ENCODE measurements at places on chromosomes 3 and 15.
A peak's percentile ranks its signal among the peaks of the same experiment; 100 is the strongest.

DNA sequence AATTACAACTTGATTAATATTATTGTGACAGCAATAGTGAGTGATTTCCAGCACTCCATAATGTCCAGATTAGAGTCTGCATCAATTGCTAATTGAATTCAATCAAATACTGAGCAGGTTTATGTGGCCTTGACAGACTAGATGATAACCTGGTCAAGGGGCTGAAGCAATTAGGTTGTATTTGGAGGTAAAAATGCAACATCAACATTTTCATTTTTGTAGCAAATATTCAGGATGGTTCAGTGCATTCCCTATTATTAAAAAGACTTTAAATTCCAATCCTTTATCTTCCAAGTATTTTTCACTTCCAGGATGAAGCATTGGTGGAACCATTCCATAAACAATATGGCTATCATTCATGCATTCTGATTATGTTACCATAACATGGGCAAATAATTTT lies 120.4 kb downstream of the PLOD2 start:
- no peak for DNase-seq

GRCh38 chr3:119225121-119225520 lies 15.6 kb downstream of the B4GALT4 start:
- DNase-seq = no peak

DNA sequence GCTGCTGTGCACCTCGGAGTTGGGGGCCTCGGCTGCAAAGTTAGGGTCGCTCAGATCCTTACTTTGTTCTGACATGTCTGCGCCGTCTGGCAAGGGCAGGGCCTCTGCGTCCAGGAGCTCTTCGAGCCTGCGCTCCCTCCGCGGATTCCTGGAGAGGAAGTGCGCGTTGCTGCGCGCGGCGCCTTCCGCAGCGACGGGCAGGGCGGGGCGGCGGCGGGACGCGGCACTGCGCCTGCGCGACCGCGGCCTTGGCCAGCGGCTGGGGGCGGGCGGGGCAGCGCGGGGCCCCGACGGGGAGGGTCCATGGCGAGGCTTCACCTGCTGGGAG lies at the start of gene NDN:
NDN (minus strand) TSS at position 163 of the 328 bp plus-strand sequence; CDS start at position 75, 88 bp downstream.
- DNase-seq = peak; percentile 27

DNA sequence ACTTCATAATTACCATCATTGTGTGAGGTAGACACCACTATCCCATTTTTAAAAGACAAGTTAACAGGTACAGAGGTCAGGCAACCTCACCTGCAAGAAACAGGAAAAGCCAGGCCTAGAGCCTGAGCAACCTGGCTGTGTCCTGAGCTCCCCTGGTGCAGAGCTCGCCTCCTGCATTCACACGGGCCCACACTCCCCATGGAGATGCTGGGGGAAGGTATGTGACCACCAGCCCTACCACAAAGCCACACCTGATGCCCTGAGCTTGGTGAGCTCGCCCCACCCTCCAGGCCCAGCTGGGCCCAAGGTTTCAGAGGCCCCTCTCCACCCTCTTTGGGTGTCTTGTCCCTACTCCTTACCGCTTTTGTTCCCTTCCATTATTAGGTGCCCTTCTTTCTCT lies 1.2 kb upstream of the EFCAB12 start:
- DNase-seq = no peak

DNA sequence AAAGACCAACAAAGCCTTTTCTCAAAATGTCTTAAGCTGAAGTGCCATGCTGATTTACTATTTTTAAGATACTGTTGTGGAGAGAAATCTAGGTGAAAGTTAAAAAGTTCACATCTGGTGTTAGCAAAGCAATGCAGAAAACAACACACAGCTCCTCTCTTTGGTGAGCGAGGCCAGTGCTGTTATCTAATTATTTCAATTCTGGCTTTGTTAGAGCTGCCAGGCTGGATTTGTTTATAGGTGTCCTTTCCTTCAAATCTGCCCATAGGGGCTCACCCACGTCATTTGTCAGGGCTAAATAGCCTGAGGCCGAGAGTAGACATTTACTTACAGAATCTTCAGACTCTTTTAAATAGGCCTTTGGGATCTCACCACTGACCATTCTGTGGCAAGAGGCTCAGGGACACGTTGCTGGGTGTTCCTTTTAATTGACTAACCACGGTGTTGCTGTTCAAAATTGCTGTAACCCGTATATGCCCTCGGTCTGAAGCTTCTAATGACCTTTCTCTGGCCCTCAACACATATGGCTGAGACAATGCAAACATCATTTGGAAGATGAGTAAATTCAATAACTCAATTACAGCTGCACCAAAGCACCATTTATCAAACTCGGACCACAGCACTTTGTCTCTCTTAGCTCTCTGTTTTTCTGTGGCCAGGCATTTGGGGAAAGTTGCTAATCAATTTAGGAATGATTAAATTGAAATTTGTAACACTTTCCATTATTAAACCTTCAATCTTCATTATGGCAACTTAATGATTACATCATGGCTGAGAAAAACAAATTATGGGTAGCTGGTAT lies 152.6 kb downstream of the PDZRN3 start:
- no peak for DNase-seq

- no peak for DNase-seq
Observed at GRCh38 chr3:123571264-123571972, 13.4 kb downstream of the HACD2 start.

DNA sequence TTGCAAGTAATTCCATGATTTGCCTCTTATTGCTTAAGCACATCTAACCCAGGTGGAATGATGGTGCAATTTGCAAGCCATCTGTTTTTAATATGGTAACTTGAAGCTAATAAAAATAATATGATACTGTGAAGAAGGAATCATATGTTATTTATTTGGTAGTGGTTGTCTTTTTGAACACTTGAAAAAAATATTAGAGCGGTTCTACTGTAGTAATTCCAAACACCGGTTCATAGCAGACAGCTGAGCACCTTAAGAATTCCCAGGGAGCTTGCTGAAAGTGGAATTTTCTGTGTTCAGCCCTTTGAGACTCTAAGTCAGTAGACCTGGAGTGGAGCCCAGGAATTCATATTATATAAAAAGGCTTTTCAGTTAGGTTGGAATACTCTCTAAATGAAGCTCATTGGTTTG lies 687.4 kb downstream of the EDEM1 start:
- no peak for DNase-seq

DNA sequence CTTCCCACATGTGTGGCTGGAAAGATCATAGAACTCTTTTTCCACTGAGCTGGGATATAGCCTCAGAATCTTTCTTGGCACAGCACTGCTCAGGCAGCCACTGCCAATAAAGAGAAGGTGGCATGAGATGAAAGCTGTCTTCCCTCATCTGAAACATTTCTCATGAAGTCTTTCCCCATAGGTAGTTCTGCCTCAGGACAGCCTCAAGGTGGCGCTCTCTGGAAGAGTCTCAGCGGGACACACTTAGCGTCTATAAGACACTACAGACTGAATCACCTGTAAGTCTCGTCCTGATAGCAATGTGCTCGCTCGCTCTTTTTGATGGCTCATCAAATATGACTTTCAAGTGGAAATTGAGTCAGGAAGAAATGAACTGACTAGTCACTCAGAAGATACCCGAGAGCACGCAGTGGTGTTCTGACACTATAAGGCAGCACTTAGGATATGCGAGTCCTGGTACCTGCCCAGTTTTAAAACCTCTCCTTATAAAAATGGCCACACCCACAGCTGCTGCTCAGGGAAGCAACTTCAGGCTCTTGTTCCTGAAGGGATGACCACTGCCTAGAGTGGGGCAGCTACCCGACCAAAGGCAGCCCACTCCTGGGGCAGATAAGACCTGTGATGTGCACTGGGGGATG lies 269.5 kb downstream of the SUCLG2 start:
- peak; percentile 34 for DNase-seq

DNA sequence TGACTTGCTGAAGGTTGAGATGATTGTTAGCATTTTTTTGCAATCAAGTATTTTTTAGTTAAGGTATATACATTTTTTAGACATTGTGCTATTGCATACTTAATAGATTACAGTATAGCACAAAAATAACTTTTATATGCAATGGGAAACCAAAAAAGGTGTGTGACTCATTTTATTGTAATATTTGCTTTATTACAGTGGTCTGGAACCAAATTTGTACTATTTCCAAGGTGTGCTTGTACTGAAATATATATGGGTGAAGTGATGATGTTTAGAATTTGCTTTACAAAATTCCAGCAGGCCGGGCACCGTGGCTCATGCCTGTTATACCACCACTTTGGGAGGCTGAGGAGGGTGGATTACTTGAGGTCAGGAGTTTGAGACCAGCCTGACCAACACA lies 29.1 kb upstream of the TBC1D23 start:
- no peak for DNase-seq

- no peak for DNase-seq
Observed at GRCh38 chr15:69518806-69519205, 66.2 kb downstream of the RPLP1 start.

DNA sequence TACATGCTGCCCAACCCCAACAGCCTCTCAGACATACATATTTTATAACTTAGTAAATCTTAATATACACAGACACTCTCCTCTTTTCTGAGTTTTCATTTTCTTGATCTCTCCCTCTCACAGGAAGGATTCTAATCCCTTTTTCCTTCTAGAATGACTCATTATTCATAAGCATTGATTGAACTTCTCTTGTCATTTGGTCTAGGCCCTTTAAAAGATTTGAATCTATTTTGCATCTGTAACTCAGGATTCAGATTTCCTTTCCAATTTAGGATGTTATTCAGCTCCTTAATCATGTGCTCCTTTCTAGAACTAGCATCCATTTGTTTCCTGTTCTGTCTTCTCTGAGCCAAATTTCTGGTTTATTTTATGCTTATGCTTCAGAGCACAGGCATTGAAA lies 624.5 kb upstream of the SGO1 start:
- DNase-seq = no peak

GRCh38 chr3:47578119-47578632 lies 489 bp downstream of the CSPG5 start:
- DNase-seq = no peak

GRCh38 chr3:76949462-76949861 lies 90.4 kb upstream of the ROBO2 start:
- DNase-seq = no peak

GRCh38 chr15:63277038-63277892 lies at the start of gene APH1B:
TSS of gene APH1B (plus strand) at chr15:63277605. CDS start at chr15:63277624, 19 bp downstream.
- DNase-seq = peak; percentile 53

- DNase-seq = no peak
Observed at GRCh38 chr3:67798412-67798811, 144.0 kb upstream of the SUCLG2 start.

DNA sequence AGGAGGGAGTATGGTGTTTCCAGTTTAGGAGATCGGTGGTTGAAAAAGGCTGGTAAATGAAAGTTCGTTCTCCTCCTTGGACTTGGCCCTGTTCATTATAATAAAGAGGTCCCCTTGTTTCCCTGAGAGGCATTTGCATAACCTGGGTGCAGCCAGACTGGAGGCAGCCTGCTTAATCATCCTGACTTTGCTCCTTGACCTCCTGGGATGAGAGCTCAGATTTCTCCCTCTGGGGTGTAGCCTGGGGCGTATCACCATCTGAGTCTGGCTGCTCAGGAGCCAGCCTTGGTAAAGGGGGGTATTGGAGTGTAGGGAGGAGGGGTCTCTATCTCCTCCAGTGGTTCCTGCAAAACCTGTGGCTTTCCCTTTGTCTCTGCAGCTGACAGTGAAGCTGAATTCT lies 21.3 kb upstream of the ACAD9 start:
- DNase-seq = no peak

DNA sequence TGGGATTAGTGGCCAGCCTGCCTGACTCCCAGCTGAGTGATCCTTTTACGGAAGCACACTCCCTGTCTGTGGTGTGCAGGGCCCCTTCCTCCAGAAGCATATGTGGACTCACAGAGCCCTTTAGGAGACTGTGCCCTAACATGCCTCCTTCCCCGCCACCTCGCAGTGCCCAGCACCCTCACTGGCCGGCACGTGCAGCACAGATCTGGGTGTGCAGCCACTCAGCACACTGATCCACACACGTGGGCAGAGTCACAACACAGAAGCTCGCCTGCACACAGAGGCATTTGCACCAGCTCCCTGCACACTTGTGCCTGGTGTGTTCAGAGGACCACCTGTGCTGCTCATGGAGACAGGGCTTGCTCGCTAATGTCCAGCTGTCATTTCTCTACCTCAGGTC lies 23.6 kb upstream of the CSPG4 start:
- DNase-seq = no peak

DNA sequence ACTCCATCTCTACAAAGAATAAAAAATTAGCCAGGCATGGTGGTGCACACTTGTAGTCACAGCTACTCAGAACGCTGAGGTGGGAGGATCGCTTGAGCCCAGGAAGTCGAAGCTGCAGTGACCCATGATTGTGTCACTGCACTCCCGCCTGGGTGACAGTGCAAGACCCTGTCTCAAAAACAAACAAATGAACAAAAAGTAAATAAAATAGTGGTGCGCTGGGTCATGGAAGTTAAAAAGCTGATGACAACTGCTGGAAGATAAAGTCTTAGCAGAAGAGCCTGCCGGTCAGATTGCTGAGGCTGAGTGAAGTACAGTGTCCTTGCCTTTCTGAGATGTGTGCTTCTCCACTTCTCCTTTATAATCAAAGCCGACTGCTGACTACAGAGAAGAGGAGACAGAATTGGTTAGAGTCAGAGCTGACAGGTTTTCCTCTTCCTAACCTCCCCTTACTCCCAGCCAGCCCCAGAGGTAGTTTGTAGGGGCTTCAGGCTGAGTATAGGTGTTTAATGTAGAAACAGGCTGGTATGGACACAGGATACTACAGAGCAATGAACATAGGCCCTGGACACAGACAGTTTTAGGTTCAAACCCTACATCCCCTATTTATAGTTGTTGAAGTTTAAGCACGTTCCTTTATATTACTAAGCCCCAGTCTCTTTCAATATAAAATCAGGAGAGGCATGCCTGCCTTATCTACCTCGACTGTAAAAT lies 17.9 kb downstream of the HCLS1 start:
- no peak for DNase-seq

DNA sequence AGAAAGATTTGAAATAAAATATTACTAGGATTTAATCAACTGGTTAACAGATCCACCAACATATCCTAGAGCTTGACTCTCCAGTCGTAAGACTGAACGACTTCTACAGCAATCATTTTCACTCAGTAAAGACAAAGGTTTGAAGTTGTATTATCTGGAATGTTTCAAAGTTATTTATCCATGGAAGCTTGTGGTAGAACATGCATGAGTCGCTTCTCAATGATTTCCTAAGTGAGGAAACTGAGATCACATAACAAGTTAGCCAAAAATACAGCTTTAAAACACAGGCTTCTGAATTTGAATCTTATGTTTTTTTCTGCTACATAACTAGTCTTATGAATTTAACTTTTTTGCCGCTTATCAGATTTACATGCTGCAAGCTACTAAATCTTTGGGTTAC lies 241.8 kb downstream of the FOXP1 start:
- peak; percentile 26 for DNase-seq

DNA sequence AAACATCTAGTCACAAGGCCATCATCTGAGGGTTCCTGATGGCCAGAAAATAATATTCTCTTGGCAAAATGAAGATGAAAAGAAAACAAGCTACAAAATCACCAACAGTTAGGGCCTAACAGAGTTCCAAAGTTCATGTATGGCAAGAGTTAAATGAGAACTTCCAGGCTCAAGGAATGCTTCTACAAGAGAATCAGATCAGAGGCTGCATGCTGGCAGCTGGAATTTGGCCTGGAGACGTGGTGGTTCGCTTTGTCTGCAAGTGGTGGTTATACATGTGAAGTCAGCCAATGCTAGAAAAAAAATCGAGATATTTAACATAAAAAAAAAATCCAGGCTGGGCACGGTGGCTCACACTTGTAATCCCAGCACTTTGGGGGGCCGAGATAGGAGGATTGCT lies 5.6 kb downstream of the SIAH2 start:
- DNase-seq = no peak
